Suprapubic skin (tissue), 4 donors: ENCODE measurements at places on chromosomes 2 and 18.

DNA sequence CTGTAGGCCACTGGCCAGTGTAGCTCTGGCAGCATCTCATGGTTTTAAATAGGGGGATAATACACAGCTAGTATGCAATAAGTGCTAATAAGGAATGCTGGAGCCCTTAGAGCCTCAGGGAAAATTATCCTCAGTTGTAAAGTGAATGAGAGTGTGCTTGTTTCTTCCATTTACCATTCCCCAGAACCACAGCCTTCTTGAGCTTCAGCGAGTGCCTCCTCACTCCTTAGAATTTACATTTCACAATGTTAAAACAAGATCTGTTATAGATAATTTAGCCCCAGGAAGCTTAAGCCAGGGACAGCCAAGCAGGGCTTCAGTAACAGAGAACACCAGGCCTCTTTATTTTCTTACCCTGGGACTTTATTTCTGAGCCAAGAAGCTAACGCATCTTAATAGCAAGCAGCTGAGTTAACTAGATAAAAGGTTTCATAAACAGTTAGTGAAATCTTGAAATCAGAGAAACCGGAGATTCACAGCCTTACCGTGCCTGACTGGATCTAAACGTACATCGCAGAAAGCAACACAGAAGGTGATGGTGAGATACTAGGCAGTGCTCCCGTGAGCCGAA, 535.2 kb downstream of the TDRD15 start:
- DNase-seq, result no peak

GRCh38 chr2:231515603-231516002, 14.6 kb downstream of the NMUR1 start:
- DNase-seq, result no peak

DNA sequence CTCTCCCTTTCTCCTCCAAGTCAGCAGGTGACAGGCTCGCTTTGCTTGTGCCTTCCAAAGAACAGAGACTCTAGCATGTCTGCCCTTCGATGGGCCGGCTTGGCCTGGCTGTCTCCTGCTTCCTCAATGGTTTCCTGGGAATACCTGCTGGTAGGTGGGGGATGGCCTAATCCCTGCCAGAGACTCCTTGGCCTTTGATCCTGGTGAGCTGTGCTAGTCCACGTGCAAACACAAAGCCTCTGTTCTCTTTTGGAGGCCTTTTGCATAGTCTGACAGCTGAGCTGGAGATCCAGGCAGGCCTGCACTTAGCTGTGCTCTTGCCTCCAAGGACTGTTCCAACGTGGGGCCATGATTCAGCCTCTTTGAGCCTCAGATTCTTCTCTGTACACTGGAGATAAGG, 67.6 kb downstream of the ARL4C start:
- DNase-seq, result no peak

DNA sequence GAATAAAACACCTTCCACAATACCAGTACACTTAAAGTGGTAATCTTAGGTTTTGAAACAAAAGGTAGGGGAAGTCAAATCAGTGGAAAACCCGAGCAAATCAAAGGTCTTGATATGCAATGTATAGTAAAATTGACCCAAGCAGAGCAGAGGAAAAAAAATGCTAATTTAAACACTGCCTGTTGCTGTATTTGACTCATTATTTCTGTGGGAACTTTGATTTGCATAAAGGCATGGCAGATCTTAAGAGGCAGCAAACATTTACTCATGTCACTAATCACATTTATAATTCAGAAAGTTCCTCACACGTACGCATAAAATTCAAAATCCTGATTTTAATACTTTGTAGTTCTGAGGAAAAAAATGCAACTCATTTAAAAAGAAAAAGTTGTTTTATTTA, 64.4 kb downstream of the IKZF2 start:
- no peak for DNase-seq

GRCh38 chr2:212732860-212733259, 194.3 kb upstream of the ERBB4 start:
- no peak for DNase-seq

GRCh38 chr2:204472375-204472774, 72.9 kb upstream of the PARD3B start:
- DNase-seq, result no peak

GRCh38 chr2:67522148-67522547, 125.0 kb downstream of the ETAA1 start:
- DNase-seq, result no peak

DNA sequence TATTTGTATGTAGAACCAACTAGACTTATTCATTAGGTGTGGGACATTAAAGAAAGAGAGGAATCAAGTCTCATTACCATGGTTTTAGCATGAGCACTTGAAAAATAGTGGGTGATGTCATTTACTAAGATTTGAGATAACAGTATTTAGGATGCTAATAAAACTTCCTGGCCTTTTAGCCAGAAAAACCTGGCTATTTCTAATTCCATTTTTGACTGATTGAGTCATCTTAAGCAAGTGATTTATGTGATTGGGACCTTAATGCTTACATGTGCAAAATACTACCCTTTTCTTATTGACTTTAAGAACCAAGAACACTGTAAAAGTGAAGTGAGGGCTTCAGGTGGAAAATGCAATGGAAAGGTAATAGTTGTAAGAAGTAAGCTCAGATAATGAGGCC, 196.8 kb upstream of the SESTD1 start:
- no peak for DNase-seq

DNA sequence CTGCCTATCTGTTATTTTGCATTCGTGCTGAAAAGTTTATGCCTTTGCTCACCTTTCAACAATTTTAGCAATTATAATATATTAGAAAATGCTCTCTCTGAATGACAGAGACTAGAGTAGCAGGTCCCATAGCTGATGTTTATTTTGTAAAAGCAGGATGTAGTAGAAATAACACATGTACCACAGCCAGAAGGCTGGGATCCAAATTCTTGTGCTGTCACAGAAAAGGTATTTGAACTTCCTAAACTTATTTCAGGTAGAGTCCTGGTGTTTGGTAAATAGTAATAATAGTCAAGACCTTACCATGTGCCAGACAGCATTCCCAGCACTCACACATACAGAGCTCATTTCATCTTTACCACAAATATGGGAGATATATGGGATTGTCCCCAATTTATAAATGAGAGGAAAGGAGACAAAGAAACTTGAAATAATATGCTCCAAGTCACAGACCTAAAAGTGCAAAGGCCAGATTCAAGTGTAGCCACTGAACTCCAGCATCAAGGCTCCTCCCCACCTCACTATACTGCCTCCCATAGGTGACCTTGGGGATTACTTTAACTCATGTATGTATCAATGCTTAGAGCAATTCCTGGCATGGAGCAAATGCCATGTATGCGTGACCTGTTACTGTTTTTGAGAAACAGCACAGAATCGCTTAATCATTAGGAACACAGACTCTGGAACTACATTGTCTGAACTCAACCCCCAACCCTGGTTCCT, 284.7 kb upstream of the RAB12 start:
- no peak for DNase-seq

DNA sequence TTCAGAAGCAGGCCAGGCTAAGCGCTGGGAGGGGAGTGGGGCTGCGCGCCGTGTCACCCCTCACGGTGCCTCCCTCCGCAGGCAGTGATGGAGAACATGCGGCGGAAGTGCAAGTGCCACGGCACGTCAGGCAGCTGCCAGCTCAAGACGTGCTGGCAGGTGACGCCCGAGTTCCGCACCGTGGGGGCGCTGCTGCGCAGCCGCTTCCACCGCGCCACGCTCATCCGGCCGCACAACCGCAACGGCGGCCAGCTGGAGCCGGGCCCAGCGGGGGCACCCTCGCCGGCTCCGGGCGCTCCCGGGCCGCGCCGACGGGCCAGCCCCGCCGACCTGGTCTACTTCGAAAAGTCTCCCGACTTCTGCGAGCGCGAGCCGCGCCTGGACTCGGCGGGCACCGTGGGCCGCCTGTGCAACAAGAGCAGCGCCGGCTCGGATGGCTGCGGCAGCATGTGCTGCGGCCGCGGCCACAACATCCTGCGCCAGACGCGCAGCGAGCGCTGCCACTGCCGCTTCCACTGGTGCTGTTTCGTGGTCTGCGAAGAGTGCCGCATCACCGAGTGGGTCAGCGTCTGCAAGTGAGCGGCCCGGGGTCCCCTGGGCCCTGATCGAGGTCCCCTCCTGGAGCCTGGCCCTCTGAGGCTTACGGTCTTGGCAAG, 12.2 kb downstream of the WNT10A start:
- no peak for DNase-seq

GRCh38 chr2:189232759-189233406, 53.3 kb upstream of the COL5A2 start:
- no peak for DNase-seq

DNA sequence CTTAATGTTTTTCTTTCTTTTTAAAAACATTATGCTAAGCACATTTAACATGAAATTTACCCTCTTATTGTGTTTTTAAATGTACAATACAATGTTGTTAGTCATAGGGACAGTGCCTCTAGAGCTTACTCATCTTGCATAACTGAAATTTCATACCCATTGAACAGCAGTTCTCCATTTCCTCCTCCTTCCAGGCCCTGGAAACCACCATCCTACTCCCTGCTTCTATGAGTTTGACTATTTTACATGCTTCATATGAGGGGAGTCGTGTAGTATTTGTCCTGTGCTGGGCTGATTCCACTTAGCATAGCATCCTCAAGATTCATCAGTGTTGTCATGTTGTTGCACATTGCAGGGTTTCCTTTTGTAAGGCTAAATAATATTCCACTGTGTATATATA, 92.6 kb downstream of the SPATS2L start:
- DNase-seq, result no peak

- DNase-seq, result no peak
Observed at GRCh38 chr18:63346031-63346430, 21.0 kb downstream of the KDSR start.

GRCh38 chr2:8606649-8607550, 75.0 kb upstream of the ID2 start:
- DNase-seq, result peak; percentile 52

- no peak for DNase-seq
Observed at GRCh38 chr18:57961411-57961810, 82.6 kb upstream of the NEDD4L start.

GRCh38 chr2:240792629-240793312, 27.2 kb downstream of the KIF1A start:
- DNase-seq, result no peak

DNA sequence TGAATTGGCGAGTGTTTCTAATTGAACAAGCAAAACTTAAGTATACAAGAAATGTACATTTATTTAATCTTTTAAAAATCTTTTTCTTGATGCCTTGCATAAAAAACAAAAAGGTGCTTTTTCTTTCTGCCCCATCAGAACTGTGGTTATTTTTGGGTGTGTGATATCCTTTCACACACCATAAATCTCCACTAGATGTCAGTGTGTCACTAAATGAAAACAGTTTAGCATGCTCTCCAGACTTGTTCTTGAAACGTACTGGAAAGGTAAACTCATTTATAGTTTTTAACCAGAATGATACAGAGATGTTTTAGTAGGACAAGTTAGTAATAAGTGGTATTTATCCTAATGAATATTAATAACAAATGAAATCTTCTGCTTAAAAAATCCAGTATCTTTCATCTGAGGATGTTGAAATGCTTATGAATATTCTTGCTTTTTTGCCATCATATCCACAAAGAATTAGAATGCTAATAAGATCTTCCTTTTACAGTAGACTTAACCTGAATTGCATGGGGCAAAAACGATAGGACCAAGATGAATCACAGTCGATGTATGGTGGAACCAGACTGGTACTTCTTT, 96.8 kb downstream of the UBE2E3 start:
- no peak for DNase-seq

GRCh38 chr2:68059784-68060525, 2.8 kb downstream of the C1D start:
- DNase-seq, result no peak

GRCh38 chr2:96386470-96386869, 50.9 kb downstream of the NCAPH start:
- no peak for DNase-seq

- no peak for DNase-seq
Observed at GRCh38 chr2:235779444-235779896, 285.6 kb downstream of the AGAP1 start.
